ENCODE measurements at places on chromosomes 4 and X.

- no peak for DNase-seq
Observed at GRCh38 chr4:6885953-6886557, 23.6 kb upstream of the TBC1D14 start.

- DNase-seq = no peak
Observed at GRCh38 chrX:38652934-38653442, 91.6 kb downstream of the TSPAN7 start.

GRCh38 chr4:179165000-179165738 is 1722.9 kb upstream of the AGA start:
- DNase-seq = no peak

- DNase-seq = no peak
Observed at GRCh38 chrX:113457719-113458118, 617.1 kb upstream of the AMOT start.

GRCh38 chr4:114921790-114922591 is 191.4 kb downstream of the NDST4 start:
- DNase-seq = no peak

DNA sequence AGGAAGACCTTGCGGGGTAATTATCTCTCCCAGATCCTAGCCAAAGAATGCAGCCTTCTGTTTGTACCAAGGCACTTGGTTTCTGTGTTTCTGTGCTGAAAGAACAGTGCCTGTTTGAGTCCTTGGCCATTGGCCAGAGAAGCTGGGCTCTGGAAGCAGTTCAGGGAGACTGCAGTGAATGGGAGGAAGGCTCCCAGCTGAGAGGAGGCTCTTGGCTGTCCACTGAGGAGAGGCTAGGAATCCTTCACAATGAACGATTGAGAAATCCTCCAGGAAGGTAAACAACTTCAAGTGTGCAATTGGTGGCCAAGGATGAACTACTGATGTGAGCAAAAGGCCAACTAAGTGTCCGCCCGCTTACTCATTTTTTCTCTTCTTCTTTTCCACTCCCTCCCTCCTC is 61.3 kb downstream of the HS3ST1 start:
- no peak for DNase-seq

DNA sequence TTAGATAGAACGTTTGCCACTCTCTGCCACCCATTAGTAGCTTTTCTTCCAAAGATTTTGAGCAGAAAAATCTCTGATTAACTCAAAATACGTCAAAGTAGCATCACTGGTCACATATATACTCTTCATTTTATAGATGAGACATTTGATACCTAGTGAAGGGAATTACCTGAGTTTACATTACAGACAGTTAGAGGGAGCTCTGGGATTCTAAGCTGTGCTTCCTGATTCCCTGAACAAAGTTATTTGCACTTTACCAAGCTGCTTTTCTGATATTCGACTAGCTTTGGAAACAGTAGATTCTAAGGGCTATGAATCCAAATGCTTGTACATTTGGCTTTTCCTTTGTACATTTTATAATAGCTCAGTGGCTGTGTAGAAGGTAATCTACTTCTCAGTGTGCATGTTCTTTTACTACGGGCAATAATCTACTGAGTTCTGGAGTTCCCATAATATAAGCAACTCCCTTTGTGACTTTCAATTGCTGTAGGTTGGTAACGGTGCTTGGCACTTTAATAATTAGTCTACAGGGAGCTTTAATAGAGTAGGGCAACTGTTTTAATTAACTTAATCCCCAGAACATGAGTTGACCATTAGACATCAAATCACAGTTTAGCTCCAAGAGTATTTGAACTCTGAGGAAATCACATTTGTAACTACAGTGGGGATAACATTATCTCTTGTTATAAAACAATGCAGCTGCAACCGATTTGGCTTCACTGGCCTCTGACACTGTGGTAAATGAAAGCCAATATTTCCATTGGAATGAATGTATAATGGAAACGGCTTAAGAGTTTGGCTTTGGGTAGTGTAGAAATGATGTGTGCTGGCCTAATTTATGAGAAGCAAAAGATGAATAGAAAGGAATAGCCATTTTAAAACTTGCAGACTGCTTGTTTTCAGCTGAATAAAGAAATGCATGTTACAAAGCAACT is 1602.4 kb downstream of the STIM2 start:
- no peak for DNase-seq

- DNase-seq = no peak
Observed at GRCh38 chr4:145539671-145540070, 58.0 kb downstream of the SMAD1 start.

DNA sequence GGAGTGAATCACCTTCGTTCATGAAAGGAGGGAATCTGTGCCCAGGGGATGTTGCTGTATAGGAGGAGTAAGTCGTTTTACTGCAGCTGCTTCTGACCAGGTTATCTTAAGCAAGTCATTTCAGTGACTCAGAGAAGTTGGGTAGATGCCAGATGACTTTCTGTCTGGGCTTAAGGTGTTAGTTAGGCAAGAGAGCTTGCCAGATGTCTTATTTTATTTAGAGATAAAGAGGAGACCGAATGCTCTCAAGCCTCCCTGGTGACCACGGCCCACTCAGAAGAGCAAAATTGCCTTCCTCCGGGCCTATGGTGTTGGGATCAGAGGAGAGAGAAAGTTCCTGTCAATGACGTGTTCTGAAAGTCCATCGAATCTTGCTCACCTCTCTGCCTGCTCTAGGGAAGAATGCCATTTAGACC is 16.3 kb upstream of the ZNF827 start:
- DNase-seq = peak; percentile 61

DNA sequence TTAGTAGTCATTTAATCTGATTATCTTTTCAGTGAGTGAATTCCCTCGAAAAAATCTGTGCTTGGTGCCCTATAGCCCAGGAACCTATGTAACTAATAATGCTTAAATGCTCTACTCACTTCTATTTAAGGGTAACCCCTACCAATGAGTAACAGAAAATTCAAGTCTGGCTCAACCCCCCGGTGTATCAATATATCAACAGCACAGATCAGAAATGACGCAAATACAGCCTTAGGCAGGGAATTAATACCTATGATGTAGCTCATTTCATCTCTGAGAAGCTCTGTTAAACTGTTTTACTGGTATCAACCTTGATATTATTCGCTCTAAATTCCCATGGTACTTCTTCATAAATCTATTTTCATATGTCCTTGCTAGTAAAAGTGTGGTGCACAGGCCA is 28.6 kb downstream of the PDGFC start:
- no peak for DNase-seq

- DNase-seq = no peak
Observed at GRCh38 chrX:133412246-133412645, 3.0 kb downstream of the GPC4 start.

GRCh38 chrX:85897362-85898126 is 149.8 kb downstream of the CHM start:
- DNase-seq = no peak

- DNase-seq = no peak
Observed at GRCh38 chrX:24014388-24015018, 12.5 kb downstream of the KLHL15 start.

DNA sequence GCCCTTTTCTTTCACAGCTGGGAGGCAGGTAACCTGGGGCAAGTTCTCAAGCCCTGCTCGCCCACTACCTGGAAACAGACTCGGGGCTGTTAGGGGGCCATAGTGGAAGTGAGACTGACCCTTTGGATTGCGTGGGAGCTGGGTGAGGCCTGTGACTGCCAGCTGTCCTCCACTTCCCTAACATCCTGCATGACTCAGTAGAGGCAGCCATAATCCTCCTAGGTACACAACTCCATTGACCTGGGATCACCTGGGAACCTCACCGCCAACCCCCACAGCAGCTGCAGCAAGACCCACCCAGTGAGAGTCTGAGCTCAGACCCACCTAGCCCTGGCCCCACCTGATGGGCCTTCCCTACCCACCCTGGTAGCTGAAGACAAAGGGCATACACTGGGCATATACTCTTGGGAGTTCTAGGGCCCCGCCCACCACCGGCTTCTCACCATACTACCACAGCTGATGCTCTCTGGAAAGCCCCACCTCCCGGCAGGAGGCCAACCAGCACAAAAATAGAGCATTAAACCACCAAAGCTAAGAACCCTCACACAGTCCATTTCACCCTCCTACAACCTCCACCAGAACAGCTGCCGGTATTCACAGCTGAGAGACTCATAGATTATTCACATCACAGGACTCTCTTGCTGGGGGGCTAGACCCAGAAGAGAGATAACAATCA is 61.1 kb upstream of the DCTD start:
- DNase-seq = peak; percentile 24

- DNase-seq = no peak
Observed at GRCh38 chr4:39126256-39127095, 55.9 kb upstream of the WDR19 start.

DNA sequence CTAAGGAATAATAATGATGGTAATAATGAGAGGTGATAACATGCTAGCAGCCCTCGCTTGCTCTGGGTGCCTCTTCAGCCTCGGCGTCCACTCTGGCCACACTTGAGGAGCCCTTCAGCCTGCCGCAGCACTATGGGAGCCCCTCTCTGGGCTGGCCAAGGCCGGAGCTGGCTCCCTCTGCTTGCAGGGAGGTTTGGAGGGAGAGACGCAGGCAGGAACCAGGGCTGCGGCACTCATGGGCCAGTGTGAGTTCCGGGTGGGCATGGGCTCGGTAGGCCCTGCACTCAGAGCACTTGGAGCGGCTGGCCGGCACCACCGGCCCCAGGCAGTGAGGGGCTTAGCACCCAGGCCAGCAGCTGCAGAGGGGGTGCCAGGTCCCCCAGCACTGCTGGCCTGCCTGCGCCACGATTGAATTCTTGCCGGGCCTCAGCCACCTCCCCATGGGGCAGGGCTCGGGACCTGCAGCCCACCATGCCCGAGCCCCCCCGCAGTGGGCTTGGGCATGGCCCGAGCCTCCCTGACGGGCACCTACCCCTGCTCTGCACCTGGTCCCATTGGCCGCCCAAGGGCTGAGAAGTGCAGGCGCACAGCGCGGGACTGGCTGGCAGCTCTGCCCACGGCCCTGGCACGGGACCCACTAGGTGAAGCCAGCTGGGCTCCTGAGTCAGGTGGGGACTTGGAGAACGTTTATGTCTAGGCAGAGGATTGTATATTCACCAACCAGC is 7.1 kb upstream of the ADH1C start:
- DNase-seq = no peak

DNA sequence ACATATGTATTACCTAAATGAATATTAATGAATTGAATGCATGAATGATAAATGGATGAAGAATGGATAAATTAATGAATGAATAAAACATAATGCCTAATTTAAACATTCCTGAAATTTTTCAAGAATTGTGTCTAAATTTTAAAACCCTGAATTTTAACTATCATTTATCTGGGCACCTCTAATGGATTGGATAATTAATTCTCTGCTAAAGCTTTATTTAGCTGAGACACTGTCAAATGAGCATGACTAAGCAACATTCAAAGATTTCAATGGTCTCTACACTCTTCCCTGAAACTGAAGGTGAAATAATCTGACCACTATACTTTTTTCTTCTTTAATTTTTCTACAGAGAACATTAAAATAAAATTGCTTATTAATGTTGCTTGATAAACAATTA is 1197.7 kb downstream of the C4orf33 start:
- no peak for DNase-seq

DNA sequence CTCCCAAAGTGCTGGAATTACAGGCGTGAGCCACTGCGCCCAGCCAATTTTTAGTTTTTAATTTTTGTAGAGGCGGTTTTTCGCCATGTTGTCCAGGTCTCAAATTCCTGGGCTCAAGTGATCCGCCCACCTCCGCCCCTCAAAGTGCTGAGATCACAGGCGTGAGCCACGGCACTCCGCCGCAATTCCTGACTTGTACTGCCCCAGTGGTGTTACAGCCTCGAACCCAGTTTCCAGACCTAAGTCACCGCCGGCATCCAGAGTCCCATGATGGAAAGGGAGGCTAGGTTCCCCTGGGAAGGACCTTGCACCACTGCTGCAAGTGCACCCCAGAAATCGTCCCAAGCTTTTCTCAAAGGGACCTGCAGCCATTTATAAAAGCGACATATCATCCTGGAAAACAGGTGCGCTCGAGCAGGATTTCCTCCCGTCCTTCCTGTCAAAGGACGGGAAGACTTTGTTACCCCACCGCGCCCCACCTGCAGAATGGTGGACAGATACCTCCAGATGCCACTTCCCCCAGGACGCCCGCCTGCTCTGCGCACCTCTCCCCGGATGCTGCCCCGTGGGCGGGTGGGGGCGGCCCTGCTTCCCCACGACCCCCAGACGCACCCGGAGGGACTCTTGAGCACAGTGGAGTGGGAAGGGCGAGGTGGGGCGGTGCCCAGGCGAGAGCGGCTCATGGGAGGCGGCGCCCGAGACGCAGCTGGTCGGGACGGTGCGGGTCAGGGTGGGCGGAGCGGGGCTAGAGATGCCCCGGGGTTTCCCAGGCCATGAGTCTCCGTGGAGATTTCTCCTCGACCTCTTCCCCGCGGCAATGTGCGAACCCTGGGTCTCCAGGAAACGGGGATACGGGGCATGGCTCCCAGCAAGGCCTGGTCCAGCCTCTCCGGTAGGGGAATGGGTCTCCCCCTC is 947 bp upstream of the RPL10 start:
- no peak for DNase-seq

GRCh38 chr4:124118061-124118460 is 594.5 kb downstream of the ANKRD50 start:
- no peak for DNase-seq

- DNase-seq = no peak
Observed at GRCh38 chr4:21749924-21750323, 198.6 kb downstream of the KCNIP4 start.

GRCh38 chrX:113726009-113726408 is 857.9 kb upstream of the HTR2C start:
- DNase-seq = no peak

- no peak for DNase-seq
Observed at GRCh38 chrX:150566734-150567182, 1.7 kb upstream of the MTM1 start.

GRCh38 chr4:88953400-88953799 is 103.6 kb downstream of the FAM13A start:
- no peak for DNase-seq

DNA sequence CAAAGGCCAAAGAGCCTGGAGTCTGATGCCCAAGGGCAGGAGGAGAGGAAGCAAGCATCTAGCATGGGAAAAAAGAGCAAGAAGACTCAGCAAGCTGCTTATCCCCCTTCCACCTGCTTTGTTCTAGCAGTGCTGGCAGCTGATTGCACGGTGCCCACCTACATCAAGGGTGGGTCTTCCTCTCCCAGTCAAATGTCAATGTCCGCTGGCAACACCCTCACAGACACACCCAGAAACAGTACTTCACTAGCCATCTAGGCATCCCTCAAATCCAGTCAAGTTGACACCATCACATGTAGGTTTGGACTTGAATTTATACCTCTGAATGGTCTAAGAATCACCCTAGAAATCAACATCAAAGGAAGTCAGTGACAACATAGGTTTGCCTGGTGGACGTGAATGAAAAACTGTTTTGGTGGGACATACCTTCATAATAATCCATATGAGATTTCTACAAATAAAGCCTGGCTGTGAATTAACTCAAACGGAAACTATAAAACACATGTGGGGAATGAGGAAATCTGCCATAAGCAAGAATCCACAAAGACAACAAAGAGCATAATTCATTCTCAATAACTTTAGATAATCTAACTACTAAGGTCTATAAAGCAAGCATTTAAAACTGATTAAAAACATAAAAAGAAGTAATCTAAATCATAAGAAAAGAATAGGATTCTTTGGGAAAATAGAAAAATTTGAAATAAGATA is 185.8 kb upstream of the JADE1 start:
- no peak for DNase-seq

Measured in kidney capillary endothelial cell (primary cell).